PC-3 (cell line): ENCODE measurements at places on chromosomes 6 and 20.
A peak's percentile ranks its signal among the peaks of the same experiment; 100 is the strongest.

DNA sequence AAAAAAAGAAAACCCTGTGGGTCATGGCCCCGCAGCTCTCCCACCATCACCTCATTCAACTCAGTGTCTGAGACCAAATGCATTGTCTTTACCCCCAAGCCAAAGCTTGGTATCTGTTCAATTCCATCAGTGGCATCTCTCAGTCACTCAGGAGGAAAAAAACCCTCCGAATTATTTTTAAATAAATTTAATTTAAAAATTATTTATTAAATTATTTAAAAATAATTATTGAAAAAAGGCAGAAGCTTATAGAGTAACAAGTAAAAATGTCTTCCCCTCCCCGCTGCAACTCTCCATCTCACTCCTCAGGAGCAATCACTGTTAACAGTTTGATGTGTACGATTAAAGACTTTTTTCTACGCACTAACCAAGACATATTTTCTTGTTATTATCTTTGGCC is 50.7 kb downstream of the PRDM1 start:
- DNase-seq, result no peak

DNA sequence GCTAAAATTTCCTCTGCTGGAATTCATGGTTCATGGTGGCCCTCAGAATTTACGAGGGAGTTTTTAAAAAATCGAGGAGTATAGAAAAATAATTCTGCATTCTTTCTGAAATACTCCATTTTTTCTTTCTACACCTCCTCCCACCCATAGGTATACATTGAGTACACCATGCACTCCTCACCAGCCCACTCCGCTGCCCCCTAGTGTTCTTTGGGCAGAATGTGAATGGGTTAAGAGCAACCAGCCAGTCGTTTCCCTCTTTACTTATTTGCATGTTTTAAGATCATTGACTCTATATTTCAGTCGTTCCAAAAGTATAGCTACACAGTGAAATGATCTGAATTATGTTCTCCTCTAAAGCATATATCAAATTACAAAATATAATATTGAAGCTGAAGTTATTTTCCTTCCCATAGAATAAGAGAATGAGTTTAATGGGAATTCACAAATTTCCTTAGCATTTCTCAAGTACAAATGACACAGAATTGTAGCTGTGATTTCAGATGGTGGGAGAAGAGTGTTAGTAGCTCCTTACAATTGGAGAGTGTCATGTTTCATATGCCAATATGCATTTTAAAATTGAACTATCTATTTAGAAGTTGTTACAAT is 977.7 kb upstream of the SLC35B3 start:
- DNase-seq, result peak; percentile 75

DNA sequence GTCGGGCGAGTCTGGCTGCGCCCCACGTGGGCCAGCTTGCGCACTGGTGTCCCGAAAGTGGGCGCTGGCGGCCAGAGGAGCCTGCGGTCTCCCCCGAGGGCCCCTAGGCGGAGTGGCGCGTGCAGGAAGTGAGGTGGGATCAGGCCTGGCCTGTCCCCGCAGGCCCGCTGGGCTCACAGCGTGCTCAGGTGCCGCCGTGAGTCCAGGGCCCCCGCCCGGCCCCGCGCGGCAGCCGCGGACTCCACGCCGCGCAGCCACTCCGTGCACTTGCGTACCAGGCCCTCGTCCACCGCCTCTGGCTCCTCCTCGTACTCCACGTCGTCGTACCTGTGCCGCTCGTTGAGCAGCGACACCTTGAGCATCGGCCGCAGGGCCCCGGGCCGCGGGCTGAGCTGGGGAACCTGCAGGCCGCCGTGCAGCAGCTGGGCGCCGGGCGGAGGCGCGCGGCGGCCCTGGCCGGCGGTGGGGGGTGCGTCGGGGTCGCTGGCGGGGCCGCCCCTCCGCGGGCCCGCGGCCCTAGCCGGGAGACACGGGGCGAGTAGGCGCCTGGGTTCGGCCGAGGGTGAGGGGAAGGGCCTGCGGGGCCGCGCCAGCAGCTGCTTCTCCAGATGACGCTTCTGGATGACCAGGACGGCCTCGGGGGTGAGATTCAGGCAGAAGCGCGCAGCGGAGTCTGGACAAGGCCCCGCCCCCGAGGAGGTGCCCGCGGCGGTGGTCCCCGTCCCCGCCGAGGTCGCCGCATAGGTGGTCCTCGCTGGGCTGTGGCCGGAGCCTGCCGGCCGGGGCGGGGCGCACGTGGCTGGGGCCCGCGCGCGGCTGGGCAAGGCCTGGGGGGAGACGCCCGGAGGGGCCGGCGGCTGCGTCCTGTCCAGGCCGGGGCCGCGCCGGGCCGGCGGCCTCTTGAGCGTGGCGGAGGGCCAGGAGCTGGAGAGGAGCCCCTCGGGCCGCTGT is 835 bp downstream of the PRR18 start:
- no peak for DNase-seq

- peak; percentile 90 for DNase-seq
These were observed 152.3 kb upstream of the SCGN start for GRCh38 chr6:25499615-25500235.

GRCh38 chr6:70172252-70172651 is 130.6 kb downstream of the COL9A1 start:
- DNase-seq, result no peak
